ENCODE measurements at places on chromosomes 16 and 17. TPM values are rescaled to one million over a fixed set of nuclear protein-coding genes. Genes with fewer than 3 reads are reported as not detected.

Gene KRT33A
- total RNA-seq: not detected

Gene ABCC12
- 0.05 TPM for total RNA-seq

Gene TMEM98
- 90.4 TPM for total RNA-seq

Gene ABCC11
- not detected for total RNA-seq

All from myocyte (in vitro differentiated cells).